ENCODE measurements at places on chromosomes 12 and 14.

GRCh38 chr12:10891937-10892336 is 7.9 kb upstream of the PRH1 start:
- no peak for DNase-seq

GRCh38 chr12:43208221-43208620 is 343.8 kb downstream of the ADAMTS20 start:
- DNase-seq, result no peak

- DNase-seq, result no peak
Measured at GRCh38 chr14:50813544-50813863, 17.5 kb downstream of the NIN start.

DNA sequence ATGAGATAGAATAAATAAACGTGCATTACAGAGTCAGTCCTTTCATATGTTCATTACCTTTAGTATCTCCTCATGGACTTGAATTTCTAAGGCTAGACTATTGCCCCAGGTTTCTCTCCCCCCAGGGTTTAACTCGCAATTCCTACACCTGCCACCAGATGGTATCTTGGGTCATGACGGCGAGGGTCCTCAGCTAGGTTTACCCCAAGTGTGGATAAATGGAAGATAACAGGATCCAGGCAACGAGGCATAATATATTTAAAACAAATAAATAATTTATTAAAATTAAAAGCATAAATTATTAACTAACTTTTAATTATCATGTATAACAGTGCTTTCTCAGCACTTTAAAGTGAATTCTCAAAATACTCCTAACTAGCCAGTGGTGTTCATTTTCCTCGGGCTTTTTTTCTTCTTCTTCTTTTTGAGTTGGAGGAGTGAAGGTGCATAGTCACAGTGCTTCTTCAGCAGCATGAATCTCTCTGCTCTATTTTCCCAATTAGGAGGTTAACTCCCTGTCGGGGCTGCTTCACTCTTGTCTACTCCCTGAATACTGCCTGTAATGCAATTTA is 243.5 kb upstream of the CAND1 start:
- DNase-seq, result peak; percentile 35

DNA sequence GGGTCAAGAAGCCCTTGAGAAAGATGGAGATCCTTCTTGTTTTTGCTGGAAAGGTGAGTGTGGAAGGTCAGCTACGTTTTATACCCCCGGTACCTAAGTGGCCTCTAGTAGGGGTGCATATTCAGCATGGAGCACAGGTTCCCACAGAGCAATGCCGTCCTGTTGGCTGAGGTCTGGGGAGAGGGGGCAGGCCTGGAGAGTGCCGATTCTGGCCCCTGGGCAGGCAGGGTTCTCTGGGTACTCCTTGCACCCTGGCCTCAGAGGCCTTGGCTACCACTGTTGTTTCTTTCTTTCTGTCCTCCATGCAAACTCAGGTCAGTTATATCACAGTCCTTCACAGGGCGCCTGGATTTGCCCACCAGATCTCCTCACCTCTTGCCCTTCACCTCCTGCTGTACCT is 8.5 kb downstream of the RBP5 start:
- no peak for DNase-seq

DNA sequence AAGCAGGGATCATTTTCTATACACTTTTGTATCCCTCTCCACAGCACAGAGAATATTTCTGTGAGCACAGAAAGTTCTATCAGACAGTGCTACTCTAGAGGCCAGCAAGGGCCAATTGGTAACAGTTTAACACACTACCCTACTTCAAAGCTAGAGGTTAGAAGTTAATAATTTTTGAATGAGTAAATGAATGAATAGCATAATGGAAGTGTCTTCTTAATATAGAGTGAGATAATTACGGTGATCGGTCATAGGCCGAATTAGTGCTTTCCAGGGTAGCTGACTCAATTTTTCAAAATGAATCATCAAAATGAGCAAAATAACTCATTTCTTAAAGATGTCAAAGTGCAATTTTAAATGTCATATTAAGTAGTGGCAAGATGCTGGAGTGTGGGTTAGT is 67.0 kb upstream of the CCDC198 start:
- no peak for DNase-seq

GRCh38 chr12:89662623-89663022 is 46.0 kb downstream of the ATP2B1 start:
- no peak for DNase-seq

DNA sequence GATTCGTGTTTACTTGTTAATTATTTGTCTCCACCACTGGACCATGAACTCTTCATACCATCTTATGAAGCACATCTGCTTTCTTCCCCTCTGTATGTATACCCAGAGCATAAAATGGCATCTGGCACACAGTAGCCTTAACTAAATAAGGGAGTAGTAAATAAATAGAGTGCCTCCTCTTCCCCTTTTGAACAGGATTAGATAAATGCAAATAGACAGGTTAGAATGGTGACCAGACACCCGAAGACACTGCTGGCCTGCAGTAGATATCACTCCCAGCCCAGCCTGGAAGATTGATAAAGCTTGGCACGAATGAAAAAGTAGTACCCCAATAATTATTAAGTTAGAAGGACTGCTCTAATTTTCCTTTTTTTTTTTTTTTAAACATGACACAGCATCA is 6.9 kb downstream of the GALNT4 start:
- DNase-seq, result no peak

GRCh38 chr12:93115198-93115601 is 186.1 kb upstream of the EEA1 start:
- DNase-seq, result peak; percentile 75

GRCh38 chr14:23437133-23438100 is 2.0 kb upstream of the MYH7 start:
- no peak for DNase-seq

- DNase-seq, result no peak
Measured at GRCh38 chr12:18684430-18684829, 53.4 kb downstream of the PLCZ1 start.

DNA sequence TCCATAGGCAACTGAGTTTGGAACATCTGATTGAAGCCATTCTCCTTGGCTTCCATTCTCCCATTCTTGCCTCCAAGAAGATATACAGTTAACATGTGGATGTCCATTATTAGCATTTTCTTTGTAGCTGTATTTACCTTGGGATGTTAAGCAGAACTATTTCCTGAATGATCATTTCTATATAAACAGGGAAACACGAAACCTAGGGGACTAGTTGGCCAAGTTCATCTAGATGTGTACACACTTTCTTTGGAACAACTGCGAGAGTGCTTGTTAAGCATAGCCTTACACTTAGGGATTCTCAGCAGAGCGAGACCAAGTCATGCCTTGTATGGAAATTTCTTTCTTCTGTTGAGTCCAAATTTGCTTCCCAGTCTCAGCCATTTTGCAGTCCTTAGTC is 42.1 kb downstream of the DRAM1 start:
- DNase-seq, result no peak

DNA sequence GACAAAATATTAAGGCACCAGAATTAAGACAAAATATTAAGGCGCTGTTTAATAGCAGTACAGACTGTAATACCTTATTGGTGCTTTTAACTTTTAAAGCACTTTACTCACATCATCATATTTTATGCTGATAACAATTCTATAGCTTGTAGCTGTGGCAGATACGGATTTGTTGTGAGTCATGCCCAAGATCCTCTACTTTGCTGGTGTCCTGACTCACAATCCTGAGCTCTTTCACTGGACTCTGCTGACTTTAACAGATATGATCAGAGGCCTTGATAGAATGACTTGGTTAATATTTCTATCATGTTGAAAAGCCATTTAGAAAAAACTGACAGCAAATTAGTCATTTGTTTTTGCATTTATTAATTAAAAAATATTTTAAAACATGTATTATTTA is 99.0 kb upstream of the PKP2 start:
- no peak for DNase-seq

DNA sequence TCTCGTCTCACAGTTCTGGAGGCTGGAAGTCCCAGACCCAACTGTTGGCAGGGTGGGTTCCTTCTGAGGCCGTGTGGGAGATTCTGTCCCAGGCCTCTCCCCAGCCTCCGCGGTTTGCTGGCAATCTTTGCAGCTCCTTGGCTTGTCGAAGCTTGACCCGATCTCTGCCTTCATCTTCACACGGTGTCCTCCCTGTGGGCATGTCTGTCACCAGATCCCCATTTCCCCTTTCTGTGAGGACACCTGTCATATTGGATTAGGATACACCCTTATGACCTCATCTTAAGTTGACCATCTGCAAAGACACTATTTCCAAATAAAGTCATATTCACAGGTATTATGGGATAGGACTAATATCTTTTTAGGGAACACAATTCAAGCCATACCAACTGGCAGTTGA is 22.6 kb upstream of the LRP1-AS start:
- no peak for DNase-seq

- DNase-seq, result no peak
Measured at GRCh38 chr14:93855737-93856136, 67.5 kb upstream of the PRIMA1 start.

GRCh38 chr14:55279384-55279783 is 8.2 kb downstream of the FBXO34 start:
- DNase-seq, result no peak

DNA sequence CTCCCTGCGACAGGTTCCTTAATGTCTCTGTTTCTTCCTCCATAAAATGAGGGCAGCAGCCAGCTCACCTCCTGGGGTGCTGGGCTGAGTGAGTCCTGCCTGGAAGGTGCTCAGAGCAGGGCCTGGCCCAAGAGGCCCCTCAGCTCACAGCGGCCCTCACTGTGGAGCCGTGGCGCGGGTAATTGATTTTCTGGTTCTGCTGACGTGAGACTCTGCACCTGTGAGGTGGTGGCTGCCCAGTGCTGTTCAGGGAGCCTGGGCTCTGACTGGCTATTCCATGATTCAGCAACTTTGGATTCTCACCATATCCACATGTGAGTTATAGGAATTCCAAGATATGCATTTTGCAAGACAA is 266.6 kb downstream of the ADGRD1 start:
- DNase-seq, result no peak

- peak; percentile 65 for DNase-seq
Measured at GRCh38 chr12:106234449-106234848, 13.4 kb downstream of the CKAP4 start.

- no peak for DNase-seq
Measured at GRCh38 chr12:115010324-115010995, 326.5 kb upstream of the TBX3 start.

DNA sequence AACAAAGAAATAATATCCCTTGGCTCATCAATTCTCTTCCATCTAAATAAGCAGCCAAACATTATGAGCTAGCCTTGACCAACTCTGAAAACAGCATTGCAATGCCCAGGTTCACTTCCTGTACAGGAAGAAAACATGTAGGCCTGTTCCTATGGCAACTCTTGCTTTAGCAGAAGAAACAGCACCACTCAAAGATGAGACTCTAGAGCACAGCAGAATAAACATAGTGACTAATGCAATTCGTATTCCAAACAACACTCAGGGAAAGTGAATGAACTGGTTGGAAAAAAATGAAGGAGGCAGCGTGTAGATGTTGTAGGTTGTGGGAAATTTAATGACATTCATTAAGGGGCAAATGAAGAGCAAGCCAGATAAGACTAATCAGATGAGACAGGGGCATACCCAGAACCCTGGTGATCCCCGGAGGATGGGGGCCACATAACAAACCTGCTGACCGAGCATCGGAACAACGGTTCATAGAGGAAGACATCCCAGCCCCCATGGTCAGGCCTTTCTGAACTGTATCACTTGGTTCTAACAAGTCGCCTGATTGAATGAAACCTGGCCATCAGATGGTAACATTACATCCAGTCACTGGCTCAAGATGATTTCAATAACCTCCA is 9.0 kb downstream of the ARHGDIB start:
- peak; percentile 98 for DNase-seq

DNA sequence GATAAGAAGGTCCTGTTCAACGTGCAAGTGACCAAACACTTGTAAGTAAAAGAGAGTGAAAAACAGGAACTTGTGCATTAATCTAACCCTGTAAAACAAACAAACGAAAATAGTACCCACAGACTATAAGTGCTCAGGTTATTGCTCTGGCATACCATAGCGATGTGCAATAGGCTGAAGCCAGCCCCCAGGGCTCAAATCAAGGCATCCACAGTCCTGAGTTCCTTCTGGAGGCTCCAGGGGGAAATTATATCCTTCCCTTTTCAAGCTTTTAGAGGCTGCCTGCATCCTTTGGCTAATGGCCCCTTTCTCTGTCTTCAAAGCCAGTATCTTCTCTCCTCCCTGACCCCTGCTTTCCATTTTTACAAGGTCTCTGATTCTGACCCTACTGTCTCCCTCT is 8.1 kb upstream of the CMAS start:
- DNase-seq, result no peak

- DNase-seq, result no peak
Measured at GRCh38 chr14:76589246-76589645, 172.0 kb upstream of the VASH1 start.

GRCh38 chr14:73358187-73358586 is 100.2 kb downstream of the NUMB start:
- no peak for DNase-seq

DNA sequence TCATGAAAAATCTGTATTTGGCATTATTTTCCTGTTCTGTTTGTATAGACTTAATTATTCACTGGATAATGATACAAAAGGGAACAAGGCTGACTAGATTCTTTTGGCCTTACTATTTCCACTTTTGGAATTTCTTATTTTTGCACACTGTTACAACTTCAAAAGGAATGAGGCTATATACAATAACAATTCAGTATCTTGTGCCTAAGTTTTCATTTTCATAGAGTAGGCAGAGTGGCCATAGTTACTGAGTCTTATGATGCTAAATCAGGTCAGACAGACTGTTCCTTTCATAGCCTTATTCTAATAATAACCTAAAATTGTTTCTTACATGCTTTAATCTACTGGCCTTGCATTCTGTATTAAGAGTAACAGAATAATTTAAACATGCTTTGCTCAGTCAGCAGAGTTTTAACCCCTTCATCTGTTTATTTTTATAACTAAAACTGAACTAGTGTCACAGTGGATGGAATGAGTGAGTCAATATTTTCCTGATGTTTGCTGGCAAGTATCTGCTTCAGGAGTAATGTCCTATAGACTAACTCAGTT is 10.5 kb downstream of the TTC8 start:
- DNase-seq, result peak; percentile 80

- DNase-seq, result no peak
Measured at GRCh38 chr14:104986487-104987164, 1.0 kb downstream of the CLBA1 start.

- no peak for DNase-seq
Measured at GRCh38 chr12:46246021-46246700, 22.7 kb downstream of the SLC38A1 start.

GRCh38 chr12:52634266-52635056 is 16.1 kb upstream of the KRT73 start:
- no peak for DNase-seq

- DNase-seq, result peak; percentile 60
Measured at GRCh38 chr12:56884421-56884820, 49.8 kb downstream of the SDR9C7 start.

DNA sequence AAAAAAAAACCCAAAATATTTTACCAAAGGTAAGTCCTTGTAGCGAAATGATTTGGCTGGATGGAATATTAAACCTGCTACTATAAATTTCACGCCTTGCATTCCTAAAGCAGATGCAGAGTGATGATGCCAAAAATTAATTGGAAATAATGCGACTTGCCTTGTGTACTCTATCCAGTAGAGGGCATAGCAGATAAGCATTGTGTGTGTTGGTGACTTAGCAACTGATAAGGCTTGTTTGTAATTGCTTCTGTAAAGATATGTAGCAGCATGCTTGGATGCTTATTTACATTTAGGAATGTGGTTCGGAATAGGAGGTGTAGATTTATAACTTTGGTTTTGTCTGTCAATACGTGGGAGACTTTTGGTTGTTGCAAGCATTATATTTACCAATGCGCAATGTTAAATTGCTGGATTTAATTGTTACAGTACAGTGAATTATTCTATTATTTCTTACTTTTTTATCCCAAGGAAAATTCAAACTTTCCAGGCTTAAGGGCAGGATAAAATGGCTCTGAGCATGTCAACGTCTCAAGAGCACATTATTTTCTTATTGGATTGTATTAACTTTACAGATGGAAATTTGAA is 80.5 kb downstream of the TMEM260 start:
- DNase-seq, result peak; percentile 32

GRCh38 chr12:13195785-13196129 is 769 bp upstream of the EMP1 start:
- DNase-seq, result peak; percentile 65

Measured in fibroblast of skin of back (primary cell).